OCI-M1 (cell line): ENCODE measurements at places on chromosomes 6 and 20.

DNA sequence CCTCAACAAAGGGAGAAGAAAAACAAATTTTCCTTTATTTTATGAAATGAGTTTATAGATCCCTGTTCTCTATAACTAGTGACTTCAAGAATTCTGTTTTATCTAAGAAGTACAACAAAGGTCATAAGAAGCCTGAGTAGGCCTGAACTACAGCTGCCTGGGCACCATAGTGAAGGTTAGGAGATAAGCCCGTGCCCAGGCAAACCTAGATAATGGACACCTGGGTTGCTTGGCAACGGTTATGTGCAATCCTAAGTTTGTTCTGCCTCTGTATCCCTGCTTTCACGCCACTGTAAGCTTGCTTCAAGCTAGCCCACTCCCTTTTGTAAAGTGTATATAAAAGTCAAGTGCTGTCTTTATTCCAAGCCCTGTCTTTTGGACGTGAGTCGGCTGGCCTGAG is 23.2 kb downstream of the SCGN start:
- no peak for DNase-seq

DNA sequence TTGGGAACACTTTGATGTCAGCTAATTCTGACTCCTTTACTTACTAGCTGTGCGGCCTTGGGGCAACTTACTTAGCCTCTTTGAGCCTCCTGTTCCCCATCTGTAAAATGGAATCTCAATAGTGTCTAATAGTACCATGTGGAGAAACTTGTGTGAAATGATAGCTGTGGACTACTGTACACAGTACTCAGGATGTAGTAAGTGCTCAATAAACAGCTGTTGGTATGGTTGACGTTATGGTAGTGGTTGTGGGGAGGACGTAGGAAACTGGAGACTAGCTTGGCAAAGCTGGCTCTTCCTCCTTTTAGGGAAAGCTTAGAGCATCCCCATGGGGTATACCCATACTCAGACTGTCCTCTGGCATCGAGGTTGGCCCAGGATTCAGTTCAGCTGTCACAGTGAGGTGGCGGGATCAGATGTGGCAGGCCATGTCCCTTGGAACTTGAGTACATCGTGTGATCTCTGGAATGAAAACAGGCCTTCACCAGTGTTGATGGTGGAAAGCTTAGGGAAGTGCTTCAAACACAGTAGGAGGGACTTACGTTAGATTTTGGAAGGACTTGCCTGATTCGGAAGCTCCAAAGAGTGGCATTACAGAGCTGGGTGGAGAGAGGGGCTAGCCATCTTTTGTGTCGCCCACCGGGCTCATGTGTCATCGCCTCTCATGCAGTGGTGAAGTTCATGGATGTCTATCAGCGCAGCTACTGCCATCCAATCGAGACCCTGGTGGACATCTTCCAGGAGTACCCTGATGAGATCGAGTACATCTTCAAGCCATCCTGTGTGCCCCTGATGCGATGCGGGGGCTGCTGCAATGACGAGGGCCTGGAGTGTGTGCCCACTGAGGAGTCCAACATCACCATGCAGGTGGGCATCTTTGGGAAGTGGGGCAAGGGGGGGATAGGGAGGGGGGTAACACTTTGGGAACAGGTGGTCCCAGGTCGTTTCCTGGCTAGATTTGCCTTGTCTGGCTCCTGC is 7.1 kb downstream of the VEGFA start:
- DNase-seq, result no peak

GRCh38 chr6:135179372-135179771 is 1.7 kb upstream of the MYB start:
- DNase-seq, result peak; percentile 39

DNA sequence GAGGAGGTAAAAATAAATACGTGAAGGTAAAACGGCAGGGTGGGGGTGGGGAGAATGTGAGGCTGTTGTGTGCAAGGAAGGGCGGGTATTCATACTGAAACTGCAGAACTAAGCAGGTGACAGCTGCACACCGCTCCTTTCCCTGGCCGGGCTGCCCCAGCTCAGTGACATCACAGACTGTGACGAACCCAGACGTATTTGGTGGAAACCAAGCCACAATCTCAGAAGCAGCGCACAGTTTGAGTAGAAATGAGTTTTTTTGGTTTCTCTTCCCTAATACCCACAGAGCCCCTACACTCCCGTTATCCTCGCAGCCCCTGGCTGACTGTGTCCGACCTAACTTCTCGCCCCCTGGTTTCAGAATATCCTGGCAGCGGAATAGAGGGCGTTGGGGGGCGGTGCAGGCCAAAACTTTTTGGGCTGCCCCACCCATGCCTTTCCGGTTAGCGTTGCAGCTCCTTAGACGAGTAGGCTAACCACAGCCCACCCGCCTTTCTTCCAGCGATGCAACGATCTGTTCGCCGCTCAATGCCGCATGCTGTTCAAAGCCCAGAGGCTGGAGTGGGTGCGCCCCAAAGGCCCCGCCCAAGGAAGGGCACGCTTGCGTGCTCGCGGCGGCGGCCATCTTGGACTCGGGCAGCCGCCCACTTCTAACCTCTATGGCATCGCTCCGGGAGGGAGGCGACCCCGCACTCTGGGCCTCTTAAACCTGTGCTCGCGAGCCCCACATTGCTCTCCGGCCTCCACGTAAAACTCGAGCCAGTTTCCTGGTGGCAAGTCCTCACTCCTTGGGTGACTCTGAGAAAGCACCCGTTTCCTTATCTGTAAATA is 9.1 kb downstream of the BAK1 start:
- peak; percentile 96 for DNase-seq

GRCh38 chr20:16241911-16242310 is 331.3 kb downstream of the KIF16B start:
- peak; percentile 24 for DNase-seq

DNA sequence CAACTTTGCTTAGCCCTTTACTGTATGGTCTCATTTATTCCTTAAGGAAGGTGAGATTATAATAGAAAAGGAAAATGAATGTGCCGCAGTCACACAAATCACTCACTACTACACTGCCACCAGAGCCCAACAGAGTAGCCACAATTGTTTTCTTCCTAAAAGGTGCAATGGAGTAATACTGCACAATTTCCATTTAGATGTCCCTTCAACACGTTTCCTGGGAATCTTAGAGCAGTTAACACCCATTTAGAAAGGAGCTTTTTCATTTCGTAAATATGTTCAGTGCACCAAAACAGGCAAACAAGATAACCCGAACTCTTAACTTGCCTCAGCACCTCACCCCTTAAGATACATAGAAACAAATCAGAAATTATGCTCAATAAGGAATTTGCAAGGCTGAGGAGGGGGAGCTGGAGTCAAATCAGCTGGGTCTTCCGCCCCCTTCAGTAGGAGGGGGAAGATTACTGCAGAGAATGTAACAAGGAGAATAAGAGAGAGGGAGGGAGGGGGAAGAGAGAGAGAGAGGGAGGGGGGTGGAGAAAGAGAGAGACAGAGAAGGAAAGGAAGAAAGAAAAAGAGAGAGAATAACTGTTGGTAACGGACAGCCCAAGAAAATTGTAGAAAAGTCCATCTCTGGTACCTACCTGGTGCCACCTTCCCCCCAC is 155.5 kb downstream of the BCAS1 start:
- DNase-seq, result peak; percentile 61

- no peak for DNase-seq
Measured at GRCh38 chr6:126786262-126786661, 332.2 kb upstream of the RSPO3 start.

GRCh38 chr6:17415321-17415720 is 21.9 kb downstream of the CAP2 start:
- DNase-seq, result no peak

GRCh38 chr20:58433029-58433647 is 44.1 kb downstream of the VAPB start:
- no peak for DNase-seq

GRCh38 chr6:98382246-98382645 is 452.1 kb upstream of the POU3F2 start:
- DNase-seq, result no peak

GRCh38 chr20:62793757-62794006 is 2.6 kb upstream of the MRGBP start:
- no peak for DNase-seq

DNA sequence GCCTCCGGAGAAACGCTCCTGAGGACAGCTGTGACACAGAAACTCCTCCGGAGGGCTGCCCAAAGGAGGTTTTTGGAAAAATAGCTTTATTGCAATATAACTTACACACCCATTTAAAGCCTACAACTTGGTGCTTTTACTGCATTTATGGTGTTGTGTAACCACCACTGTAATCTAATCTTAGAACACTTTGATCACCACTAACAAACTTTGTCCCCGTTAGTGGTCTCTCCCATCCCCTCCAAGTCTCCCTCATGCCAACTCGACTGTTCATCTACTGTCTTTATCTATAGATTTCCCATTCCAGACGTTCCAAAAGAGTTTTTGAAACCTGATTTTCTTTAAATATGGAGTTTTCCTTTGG is 62.8 kb downstream of the SYNJ2 start:
- DNase-seq, result no peak

DNA sequence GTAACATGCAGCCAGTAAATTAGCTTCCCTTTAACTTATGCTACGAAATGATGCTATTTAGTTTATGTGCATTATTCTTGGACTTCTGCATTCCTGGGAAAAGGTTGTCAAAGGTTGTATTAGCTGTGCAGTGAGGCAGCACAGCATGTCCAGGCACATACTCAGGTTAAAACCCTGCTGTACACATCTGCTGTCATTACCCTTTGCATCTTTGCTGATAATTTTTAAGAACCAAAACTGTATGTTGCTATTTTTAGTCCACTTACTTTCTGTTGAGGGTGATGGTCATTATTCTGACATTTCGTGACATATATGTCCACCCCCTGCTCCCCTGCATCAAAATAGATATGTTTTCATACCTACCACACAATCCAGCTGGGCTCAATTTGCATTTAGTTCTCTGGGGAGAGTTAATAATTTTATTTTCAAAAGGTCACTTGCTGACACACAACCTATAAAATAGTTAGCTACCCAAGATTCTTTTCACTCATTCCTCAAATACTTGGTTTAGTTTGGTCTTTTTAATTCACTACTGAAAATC is 142.5 kb upstream of the SPACA1 start:
- no peak for DNase-seq

DNA sequence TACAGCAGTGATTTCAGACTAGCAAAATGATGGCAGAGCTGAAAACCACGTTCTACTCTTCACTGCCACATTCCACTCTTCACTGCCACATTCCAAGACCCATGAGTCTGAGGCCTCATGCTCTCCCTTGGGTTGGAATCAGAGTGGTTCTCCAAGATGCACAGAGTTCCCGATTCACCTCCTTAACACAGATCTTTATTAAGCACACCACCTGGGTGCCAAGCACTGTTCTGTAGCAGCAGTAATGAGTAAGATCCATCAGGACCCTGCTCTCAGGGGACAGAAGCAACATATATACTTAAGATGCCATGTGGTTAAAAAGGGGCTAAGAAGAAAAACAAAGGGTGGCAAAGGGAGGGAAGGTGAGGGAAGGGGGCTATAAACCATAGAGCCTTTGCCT is 26.9 kb downstream of the TSHZ2 start:
- DNase-seq, result no peak

- no peak for DNase-seq
Measured at GRCh38 chr6:38320358-38320757, 319.4 kb downstream of the BTBD9 start.

DNA sequence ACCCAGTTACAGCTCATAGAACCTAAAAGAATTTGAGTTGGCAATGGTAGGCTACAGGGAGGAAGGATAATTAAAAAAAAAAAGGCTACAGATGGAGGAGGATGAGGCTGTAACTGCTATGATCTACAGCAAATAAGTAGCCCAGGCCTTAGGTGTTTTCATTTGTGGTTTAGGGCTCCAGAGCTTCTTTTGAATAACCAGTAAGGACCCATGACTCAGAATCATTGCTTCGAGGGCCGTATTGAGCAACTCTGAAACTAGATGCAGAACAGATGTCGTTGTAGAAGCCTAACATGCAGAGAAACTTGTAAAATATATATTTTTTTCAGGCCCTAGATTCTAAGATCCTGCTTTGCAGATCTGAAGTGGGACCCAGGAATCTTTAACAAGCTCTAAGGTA is 19.0 kb upstream of the ASIP start:
- DNase-seq, result no peak

GRCh38 chr20:2599288-2600006 is 53.0 kb upstream of the NOP56 start:
- DNase-seq, result no peak

GRCh38 chr6:30842754-30843610 is 41.3 kb upstream of the DDR1 start:
- no peak for DNase-seq

DNA sequence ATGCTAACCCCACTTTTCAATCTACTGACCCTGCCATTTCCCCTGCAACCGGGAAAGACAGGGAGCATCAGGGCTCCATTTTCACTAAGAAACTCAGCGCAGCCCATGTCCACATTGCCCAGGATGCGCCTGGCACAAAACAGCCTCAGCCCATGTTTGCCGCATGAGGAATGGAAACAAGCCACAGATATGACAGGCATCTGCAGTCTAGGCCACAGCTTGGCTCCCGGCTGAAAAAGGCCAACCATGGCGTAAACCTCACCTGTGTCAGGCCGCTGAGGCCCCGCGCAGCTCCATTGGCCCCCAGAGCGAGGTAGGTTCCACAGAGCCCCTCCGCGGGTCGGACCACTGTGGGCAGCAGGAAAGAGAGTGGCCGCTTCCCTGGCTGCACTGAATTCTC is 21.7 kb downstream of the GGT7 start:
- DNase-seq, result no peak

DNA sequence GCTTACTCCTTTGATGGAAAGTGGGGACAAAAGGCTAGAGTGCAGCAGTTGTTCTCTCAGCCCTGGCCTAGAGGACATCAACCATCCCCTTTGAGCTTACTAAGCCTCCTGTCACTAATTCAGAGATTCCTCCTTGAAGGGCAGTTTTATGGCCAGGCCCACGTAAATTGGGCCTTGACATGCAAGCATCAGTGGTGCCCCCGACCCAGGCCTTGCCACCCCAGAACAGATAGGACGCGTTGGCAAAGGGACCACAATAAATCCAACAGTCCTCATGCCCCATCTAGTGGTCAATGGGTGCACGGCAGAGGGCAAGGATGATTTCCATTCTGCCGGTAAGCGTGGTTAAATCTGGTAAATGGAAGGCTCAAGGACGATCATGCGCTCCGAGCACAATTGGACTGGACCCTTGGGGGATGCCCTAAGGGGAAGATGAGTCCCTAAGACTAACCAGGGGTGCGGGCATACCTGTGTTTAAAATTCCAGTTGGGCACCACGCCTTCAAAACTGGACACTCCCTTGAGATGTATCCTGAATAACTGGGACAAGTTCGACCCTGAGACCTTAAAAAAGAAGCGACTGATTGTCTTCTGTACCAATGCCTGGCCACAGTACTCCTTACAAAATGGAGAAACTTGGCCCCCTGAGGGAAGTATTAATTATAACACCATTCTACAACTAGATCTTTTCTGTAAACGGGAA is 32.6 kb downstream of the CEP85L start:
- peak; percentile 72 for DNase-seq

- no peak for DNase-seq
Measured at GRCh38 chr6:133705731-133706130, 183.2 kb upstream of the TCF21 start.

- DNase-seq, result no peak
Measured at GRCh38 chr6:101202867-101203374, 190.6 kb upstream of the GRIK2 start.

DNA sequence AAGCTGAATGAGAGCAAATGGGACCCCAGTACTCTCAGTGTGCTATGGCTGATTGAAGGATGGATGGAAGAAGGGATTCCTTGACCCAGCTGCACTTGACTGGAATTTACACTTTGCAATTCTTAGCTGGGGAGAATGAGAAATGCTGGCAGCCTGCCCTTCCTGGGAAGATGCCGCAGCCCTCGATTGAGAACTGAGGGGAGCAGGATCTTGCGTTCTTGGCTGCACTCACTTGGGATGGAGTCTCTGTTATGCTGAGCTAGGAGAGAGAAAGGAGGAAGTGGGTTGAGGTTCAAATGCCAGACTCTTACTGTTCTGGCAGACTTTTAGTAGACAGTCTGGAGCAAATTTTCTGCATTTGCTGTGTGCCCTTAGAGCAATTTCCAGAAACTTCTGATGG is 221.2 kb downstream of the FNDC1 start:
- no peak for DNase-seq
